PC-9 (cell line): ENCODE measurements at places on chromosomes 2 and 18. TPM values are rescaled to one million over a fixed set of nuclear protein-coding genes. Genes with fewer than 3 reads are reported as not detected.

Gene KIAA2012
- not detected in 2 replicates for total RNA-seq

Gene GRB14
- 2.8 and 3.4 TPM in 2 replicates for total RNA-seq

Gene NLRC4
- not detected in 2 replicates for total RNA-seq

Gene ZNF512
- 27.1 and 40.6 TPM in 2 replicates for total RNA-seq

Gene TNFAIP6
- total RNA-seq = not detected in 2 replicates

Gene CYTIP
- total RNA-seq = not detected in 2 replicates

Gene LIMS4
- total RNA-seq = 1.4 and 2.1 TPM in 2 replicates

Gene UBE2F
- 76.7 and 103 TPM in 2 replicates for total RNA-seq

Gene VWA3B
- total RNA-seq = not detected in 2 replicates

Gene RBM44
- 0.94 and 1.5 TPM in 2 replicates for total RNA-seq

Gene HOXD13
- total RNA-seq = not detected in 2 replicates

Gene L3MBTL4
- not detected in 2 replicates for total RNA-seq

Gene NPPC
- not detected in 2 replicates for total RNA-seq

Gene TRIM54
- 8.2 and 9.8 TPM in 2 replicates for total RNA-seq

Gene STON1
- total RNA-seq = 1.4 and 1.7 TPM in 2 replicates

Gene TACR1
- total RNA-seq = not detected in 2 replicates

Gene LRRTM4
- 1.3 and 2.2 TPM in 2 replicates for total RNA-seq

Gene PER2
- 18.9 and 22.9 TPM in 2 replicates for total RNA-seq

Gene TEX44
- total RNA-seq = not detected in 2 replicates

Gene FSHR
- total RNA-seq = not detected in 2 replicates

Gene ZNF514
- 21.7 and 27.8 TPM in 2 replicates for total RNA-seq

Gene IGFBP5
- total RNA-seq = 5.5 and 10.0 TPM in 2 replicates

Gene IL36G
- total RNA-seq = not detected in 2 replicates

Gene SLC4A3
- total RNA-seq = 7.3 and 9.0 TPM in 2 replicates

Gene SCG2
- total RNA-seq = 0.48 and 0.81 TPM in 2 replicates

Gene CCDC85A
- total RNA-seq = 0.10 TPM in 1 of 2 replicates, not detected in the other

Gene FKBP7
- 3.8 and 6.1 TPM in 2 replicates for total RNA-seq

Gene KCMF1
- 95.3 and 97.8 TPM in 2 replicates for total RNA-seq

Gene FKBP1B
- total RNA-seq = 4.5 and 4.6 TPM in 2 replicates

Gene RESP18
- not detected in 2 replicates for total RNA-seq

Gene DAW1
- 1.8 and 2.8 TPM in 2 replicates for total RNA-seq

Gene FAHD2A
- 23.0 and 28.7 TPM in 2 replicates for total RNA-seq

Gene SMYD1
- not detected in 2 replicates for total RNA-seq

Gene KYNU
- total RNA-seq = 44.5 and 55.7 TPM in 2 replicates

Gene AGFG1
- total RNA-seq = 82.8 and 119 TPM in 2 replicates

Gene NUP35
- total RNA-seq = 27.0 and 35.5 TPM in 2 replicates

Gene PROKR1
- not detected in 2 replicates for total RNA-seq

Gene NOSTRIN
- 0.48 and 0.68 TPM in 2 replicates for total RNA-seq

Gene PSD4
- 29.6 and 38.7 TPM in 2 replicates for total RNA-seq

Gene TGOLN2
- 86.1 and 87.2 TPM in 2 replicates for total RNA-seq

Gene HOXD10
- not detected in 2 replicates for total RNA-seq
